ENCODE measurements at places on chromosomes 3 and 15. TPM values are rescaled to one million over a fixed set of nuclear protein-coding genes. Genes with fewer than 3 reads are reported as not detected.
A peak's percentile ranks its signal among the peaks of the same experiment; 100 is the strongest.

The MAN2C1 gene
- 35.3 TPM for total RNA-seq

The CFAP92 gene
- total RNA-seq: 0.36 TPM

The OXTR gene
- 6.4 TPM for total RNA-seq

The KIF9 gene
- total RNA-seq: 22.1 TPM

The CLRN1 gene
- total RNA-seq: not detected

The EPHB3 gene
- 5.5 TPM for total RNA-seq

The SNTN gene
- total RNA-seq: not detected

The AMIGO3 gene
- total RNA-seq: 1.1 TPM

- DNase-seq: no peak
Measured at GRCh38 chr3:170651260-170651845, 65.5 kb upstream of the SLC7A14 start.

DNA sequence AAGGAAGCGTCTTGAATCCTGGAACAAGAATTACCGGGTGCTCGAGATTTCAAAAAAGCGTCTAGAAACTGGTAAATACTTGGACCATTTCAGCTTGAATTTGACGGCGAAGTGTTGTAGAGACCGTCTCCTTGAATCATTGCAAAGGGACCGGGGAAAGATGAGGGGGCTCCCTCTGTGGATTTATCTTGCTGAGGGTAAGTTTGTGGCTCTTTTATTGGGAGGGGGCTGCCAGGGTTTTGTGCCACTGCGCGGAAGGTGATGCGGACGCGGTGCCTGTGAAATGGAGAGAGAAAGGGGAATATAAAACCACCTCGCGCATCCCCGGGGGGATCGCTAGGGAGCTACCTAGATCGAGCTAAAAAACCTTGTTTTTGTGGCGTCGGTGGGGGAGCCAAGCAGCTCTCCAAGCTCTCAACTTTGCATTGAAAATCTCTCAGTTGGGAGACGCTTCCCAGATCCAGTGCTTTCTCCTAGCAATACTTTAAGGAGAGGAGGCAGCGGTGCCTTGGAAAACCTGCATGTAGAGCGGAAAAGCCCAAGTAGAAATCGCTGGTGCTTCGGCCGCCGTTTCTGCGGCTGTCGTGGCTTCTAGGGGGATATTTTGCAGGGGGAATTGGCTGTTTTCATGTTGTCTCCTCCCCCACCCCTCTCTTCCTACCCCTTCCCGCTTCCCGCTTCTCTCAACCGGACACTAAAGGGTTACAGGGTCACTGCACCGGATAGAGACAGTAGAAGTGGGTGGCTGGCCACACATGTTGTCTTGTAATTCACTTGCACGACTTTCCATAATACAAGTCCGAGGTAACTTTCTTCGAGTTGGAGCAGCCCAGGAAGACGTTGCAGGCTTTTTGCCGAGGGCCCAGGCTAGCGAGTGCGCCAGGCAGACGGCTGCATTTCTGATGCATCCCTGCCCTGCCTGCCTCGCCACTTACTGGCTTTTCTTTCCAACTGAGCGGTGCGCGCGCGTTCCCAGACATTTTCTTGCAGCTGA, 187.6 kb downstream of the NLGN1 start:
- DNase-seq: no peak

DNA sequence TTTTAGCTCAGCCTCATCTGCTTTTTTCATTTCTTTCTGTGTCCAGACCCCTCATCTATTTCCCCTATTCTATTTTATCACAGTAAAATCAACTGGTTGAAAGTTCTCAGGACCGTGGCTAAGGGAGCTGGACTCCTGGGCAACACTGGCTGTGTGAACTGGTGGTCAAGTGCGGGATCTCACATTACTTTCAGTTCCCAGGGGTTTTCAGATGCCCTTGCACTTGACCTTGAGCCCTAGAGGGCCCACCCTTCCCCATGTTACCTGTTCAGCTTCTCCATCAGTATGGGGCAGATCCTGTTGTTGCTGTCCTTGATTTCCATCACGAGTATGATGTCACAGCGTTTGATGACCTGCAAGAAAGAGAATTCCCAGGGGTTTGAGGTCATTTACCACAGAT, 2.8 kb downstream of the DNASE1L3 start:
- DNase-seq: no peak

DNA sequence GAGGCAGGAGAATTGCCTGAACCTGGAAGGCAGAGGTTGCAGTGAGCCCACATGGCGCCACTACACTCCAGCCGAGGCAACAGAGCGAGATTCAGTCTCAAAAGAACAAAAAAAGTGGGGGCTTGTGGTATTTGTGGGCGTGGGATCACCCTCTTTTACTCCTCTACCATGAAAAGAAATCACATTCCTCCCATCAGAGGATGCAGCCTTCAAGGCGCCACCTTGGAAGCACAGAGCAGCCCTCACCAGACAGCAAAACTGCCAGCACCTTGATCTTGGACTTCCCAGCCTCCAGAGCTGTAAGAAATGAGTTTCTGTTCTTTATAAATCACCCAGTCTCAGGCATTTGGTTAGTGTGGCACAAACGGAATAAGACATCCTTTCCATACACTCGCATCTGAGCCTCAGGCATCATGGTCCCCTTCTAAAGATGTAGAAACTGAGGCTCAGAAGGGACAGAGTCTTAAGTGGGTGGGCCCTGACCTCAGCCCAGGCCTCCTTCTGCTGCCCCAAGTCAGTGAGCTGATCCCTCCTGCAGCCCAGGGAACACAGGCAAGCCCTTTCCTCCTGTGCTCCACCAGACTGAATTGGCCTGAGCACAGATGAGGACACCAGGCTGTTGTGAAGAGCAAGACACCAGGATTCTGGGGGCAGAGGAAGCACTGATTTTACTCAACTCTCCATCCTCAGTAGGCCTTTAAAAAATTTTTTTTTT, 201.7 kb upstream of the LINGO1 start:
- DNase-seq: no peak

DNA sequence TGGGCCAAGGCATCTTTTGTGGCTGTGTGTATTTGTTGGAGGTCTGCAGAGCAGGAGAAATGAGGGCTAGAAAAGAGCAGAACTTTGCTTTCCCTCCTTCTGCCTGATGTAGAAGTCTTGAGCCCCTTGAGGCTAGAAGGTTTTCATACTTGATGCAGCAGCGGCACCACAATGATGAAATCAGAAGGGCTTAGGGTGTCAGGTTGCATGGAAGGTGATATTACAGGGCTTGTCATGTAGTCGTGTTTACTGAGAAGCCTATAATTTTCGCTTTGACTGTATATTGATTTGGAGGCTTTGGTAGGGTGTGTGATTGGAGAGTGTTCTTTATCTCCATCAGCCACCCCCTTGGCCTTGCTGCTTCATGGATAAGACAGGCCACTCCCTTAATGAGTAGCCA, 339.8 kb downstream of the THSD4 start:
- DNase-seq: peak; percentile 40

DNA sequence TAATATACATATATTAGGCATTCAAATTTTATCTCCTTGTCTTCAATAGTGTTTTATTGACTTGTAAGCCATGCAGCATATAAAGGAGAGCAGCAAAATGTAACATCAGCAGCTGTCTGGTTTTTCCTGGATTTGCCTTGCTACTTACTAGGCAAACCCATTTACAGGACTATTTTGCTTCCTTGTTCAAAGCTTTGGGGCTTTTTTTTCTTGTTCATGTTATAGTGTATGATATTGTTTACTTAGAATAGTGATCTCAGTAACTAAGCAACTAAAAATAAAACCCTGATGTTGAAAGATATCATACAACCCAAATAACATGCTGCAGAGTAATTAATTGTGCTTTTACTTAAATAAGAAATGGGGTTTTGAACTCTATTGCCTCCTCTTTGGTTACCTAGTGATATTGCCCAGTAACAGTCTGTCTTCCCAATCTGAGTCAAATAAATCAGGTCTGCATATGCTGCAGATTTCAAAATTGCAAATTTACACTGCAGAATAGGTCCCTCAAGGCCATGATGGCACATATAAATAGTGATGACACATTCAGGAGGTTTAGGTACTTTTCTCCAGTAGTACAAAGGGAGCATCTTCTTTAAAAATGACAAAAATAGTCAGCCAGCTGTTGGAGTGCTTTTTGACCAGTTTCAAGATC, 578.1 kb upstream of the NECTIN3 start:
- DNase-seq: no peak

DNA sequence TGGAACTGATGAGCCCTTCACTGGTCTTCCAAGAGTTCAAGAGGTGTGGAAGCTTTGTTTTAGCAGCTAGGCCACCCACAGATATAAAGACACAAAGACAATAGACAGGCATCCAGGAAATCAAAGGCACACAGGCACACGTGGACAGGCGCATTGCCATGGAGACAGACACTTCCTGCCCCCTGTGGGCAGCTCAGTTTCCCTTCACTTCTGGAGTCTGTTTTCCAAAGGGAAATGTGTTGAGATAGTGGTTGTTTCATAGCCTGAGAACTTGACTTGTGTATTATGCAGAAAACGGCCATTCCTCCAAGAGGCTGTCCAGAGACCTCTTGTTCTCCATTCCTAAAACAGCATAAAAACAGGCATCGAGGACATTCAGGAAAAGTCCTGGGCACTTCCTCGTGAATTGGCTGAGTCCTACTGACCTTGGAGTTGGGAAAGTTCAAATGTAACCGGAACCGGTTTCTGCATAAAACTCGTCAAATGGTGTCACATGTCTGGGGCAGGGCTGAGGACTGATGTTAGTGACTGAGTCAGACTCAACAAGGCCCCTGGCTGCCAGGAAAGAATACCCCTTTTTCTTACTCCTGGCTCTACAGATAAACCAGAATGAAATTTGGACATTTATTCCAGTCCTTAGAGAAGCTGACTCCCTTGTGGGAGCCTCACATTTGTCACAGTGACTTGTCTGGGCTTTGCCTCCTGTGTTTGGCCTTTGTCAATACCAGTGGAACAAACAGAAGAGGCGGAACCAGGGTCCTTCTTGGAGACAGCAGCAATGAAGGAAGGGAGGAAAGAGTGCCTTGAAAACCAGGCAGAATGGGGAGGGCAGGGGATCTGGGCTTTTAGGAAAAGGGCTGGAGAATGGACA, 1.3 kb downstream of the ALPK3 start:
- DNase-seq: peak; percentile 47

DNA sequence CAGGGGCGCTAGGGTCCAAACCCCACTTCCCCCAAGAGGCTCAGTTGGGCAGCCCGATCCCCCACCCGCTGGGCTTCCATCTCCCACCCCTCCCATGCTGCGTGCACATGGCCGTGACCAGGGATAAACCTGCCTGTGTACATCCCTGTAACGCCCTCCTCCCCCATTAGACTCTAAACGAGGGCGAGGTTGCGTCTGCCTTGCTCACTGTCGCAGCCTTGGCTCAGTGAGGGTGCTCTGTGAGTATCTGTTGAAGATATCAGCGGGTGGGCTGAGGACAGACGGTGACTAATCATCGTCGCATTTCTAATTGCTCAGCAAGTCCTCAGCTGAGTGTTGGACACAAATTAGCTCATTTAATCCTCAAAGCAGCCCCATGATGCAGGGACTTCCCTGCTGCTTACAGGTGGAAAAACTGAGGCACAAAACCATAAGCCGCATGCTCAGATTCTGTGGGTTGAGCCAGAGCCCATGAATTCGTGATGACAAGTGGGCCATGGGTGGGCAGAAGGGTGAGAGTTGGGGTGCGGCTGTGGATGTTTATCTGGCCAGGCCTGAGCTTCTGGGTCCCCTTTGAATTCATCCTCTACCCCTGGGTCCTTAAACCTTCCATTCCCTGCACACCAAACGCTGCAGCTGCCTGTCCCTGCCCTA, 26.0 kb downstream of the FBLN2 start:
- peak; percentile 72 for DNase-seq

GRCh38 chr15:74176262-74177214, 3.0 kb downstream of the ISLR start:
- DNase-seq: peak; percentile 59

GRCh38 chr3:150868282-150868681, 37.0 kb downstream of the MINDY4B start:
- DNase-seq: no peak

DNA sequence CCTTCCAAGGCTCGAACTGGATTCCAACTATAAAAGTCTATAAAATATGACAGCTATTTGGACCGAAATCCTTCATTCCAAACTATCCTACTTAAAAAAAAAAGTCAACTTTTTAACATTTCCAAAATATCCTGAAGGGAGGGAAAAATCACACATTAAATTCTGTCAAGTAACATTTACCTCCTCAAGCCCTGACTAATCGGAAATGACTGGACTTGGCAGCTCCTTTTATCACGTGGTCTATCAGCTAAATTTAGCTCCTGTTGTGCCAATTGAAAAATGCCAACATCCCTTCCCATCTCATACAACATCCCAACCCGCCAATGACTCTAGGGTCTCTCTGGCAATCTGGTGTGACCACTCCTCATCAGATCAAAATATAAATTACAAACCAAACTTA, 297.9 kb downstream of the FHIT start:
- peak; percentile 83 for DNase-seq

DNA sequence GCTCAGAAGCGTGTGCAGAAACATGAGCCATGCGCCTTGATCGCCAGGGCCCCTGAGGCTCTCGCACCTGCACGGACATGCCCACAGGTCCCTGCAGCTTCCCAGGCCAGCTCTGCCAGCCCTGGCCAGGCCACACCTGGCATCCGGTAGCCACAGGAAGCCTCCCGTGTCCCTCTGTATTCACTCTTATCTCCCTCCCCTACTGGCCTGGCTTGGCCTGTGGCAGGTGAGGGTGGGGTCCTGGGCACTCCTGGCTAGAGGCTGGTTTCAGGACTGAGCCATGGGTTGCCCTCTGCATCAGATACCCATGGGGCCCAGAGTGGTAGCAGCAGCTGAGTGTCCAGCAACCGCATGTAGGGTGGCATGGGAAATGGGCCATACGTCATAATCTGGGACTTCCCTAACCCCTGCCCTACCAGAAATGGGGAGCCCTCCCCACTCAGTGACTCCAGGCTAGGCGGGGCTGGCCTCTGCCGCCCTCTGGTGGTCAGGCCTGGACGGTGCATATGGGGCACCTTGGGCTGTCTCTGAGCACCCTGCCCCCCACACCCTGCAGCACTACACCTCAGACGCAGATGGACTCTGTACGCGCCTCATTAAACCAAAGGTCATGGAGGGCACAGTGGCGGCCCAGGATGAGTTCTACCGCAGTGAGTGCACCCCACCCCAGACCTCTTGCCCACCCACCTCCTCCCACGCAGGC, 12.6 kb upstream of the LMAN1L start:
- peak; percentile 67 for DNase-seq

DNA sequence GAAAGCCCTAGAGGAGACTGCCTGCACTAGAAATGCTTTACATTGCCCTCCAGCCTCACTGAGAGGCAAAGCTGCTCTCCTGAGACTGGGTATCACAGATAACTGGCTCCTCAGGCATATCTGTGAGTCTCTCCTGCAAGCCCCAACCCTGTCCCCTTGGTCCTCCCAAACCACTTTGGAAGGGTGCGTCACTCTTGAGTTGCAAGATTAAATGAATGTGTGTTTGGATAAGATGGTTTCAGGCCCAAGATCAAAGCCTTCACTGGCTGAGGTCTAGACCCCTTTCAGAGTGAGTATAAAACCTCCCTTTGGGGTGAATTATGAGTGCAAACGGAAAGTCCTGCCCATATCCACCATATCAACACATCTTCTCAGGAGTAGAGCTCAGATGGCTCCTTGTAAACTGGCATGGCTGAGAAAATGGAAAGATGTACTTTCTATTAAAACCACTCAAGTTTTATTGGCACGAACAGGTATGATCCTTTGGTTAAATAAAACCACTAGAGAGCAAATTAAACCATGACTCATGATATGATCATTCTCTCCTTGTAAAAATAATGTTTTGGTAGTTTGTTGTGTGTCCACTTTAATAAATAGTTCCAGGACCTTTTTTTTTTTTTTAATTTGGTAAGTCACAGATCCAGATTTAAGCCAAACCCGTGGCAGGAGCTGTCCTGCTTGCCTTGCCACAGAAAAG, 164.0 kb downstream of the CHST2 start:
- DNase-seq: peak; percentile 78

- no peak for DNase-seq
Measured at GRCh38 chr15:45747426-45747825, 112.6 kb downstream of the SQOR start.

- DNase-seq: no peak
Measured at GRCh38 chr3:196689941-196690660, 21.9 kb downstream of the CEP19 start.
